ENCODE measurements at places on chromosomes 6 and 20.
A peak's percentile ranks its signal among the peaks of the same experiment; 100 is the strongest.

DNA sequence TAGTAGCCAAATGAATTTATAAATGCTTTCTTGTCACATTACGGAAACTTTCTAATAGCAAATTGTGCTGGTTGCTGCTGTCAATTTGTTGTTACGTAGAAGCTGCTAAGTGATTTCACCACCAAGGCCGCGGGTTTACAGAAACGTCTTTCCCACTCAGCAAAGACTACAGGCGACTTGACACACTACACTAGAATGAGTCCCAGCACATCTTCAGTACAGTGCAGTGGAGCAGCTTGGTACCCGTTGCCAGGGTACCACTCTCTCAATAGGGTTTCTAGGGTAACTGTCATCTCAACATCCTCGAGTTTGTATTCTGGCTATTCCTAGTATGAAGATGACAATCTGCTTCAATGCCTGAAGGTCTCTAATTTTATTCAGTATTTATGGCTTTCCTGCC, 22.7 kb upstream of the ZDHHC14 start:
- no peak for DNase-seq

DNA sequence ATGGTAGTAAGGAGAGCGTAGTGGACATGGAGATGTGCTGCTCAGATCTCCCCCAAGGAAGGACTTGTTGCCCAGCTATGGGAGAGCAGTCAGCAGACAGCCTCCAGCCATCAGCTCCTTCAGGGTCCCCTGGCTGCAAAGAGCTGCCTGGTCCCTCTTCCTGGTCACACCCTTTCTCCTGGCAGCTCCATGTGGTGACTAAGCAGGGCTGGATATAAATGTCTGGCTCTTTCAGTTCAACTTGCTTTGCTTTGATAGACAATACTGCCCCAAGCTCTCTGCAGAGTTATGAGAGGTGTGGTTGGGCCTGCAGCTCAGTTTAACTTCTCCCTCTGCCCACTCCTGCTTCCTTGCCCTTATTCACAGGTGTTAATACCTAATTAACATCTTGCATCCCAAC, 64.1 kb upstream of the DDR1 start:
- peak; percentile 18 for DNase-seq

DNA sequence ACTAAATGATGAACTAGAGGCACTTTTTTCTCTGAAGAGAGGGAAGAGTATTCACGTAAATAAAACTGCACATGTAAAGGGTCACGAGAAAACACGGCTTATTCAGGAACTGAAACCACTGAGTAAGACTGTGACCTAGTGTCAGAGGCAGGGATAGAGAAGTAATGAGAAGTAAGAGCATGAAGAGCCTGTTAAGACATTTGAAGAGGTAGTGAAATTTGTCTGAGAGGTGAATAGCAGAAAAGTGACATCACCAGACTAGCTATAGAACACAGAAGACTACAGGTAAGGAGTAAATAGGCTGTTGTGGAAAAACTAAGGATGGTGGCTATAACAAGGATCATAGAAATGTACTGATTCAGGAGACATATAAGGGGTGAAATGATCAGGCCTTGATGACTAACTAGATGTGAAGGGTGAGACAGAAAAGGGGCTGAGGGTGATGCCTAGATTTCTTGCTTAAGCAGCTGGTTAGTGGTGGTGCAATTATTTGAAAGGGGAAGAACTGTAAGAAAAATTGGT, 76.8 kb downstream of the REV3L start:
- DNase-seq = no peak

GRCh38 chr6:154954347-154954746, 40.8 kb upstream of the TIAM2 start:
- DNase-seq = no peak

- DNase-seq = no peak
Observed at GRCh38 chr20:63291811-63292210, 1.2 kb upstream of the COL20A1 start.

DNA sequence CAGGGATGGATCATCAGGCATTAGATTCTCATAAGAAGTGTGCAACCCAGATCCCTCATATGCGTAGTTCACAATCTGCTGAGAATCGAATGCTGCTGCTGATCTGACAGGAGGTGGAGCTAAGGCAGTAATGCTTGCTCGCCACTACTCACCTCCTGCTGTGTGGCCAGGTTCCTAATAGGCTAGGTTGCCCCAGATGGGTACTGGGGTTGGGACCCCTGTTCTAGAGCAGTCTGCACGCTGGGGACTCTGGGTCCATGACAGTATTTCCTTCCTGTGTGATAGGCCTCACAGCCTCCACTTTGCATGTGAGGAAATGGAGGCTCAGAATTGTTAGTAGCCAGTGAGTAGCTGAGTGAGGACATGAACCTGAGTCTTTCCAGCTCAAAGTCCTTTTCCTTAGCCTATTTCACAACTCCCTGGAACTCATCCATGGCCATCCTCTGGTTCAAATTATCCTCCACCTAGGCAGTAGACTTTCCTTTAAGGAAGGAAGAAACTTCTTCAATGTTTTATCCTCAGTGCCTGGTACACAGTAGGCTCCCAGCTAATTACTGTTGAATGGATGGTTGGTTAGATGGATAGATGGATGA, 117.2 kb downstream of the SYCP2 start:
- no peak for DNase-seq

DNA sequence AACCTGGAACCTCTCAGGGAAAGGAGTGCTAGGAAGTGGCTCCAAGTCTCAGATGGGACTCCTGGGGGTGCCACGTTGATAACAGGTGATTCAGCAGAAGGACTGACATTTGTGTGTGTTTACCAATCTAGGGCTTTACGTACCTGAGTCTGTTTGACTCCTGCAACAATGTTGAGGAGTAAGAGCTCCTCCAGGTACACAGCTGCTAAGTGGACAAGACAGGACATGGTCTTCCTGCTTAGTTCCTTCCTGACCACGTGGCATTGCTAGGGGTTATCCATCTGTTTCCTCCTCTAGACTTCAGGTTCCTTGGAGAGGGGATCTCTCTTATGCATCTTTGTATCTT, 164.5 kb upstream of the SLC24A3 start:
- no peak for DNase-seq

- peak; percentile 24 for DNase-seq
Observed at GRCh38 chr20:13546497-13547131, 92.1 kb downstream of the TASP1 start.

DNA sequence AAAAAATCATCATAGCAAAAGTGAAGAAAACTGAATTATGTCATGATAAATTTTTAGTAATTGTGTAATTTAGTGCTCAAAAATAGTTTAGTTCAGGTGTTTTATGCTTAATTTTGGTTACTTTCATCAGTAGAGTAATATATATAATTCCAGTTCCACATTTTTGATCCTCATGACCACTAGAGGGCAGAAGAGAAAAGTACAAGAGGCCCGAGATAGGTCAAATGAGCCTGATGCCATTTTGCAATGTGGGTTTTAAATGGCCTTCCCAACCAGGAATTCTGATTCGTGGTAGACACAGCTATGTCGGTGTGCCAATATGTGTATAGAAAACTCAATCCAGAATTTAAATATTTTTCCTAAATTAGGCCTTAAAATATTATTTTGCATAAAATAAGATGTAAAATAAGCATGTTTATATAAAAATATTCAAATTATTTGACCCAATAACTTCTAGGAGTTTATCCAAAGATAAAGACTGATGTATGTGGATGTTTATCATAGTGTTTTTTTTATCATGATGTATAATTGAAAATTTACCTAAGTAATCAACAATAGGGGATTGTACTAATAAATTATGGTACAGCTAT, 159.7 kb upstream of the RPS6KA2 start:
- DNase-seq = no peak

- no peak for DNase-seq
Observed at GRCh38 chr20:22515264-22515663, 69.1 kb downstream of the FOXA2 start.

DNA sequence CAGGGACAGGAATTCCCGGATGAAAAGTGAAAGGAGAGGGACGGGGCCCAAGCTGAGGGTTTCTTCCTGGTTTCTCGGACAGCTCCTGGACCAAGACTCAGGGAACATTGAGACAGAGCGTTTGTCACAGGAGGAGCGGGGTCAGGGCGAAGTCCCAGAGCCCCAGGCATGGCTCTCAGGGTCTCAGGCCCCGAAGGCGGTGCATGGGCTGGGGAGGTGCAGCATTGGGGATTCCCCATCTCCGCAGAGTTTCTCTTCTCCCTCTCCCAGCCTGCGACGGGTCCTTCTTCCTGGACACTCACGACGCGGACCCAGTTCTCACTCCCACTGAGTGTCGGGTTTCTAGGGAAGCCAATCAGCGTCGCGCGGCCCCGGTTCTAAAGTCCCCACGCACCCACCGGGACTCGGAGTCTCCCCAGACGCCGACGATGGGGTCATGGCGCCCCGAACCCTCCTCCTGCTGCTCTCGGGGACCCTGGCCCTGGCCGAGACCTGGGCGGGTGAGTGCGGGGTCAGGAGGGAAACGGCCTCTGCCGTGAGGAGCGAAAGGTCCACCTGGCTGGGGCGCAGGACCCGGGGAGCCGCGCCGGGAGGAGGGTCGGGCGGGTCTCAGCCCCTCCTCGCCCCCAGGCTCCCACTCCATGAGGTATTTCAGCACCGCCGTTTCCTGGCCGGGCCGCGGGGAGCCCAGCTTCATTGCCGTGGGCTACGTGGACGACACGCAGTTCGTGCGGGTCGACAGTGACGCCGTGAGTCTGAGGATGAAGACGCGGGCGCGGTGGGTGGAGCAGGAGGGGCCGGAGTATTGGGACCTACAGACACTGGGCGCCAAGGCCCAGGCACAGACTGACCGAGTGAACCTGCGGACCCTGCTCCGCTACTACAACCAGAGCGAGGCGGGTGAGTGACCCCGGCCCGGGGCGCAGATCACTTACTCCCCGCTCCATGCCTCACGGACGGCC, 54.6 kb upstream of the POLR1H start:
- no peak for DNase-seq

GRCh38 chr6:71298459-71298858, 9.8 kb downstream of the OGFRL1 start:
- no peak for DNase-seq

- no peak for DNase-seq
Observed at GRCh38 chr20:41392295-41392694, 25.7 kb upstream of the EMILIN3 start.

- DNase-seq = no peak
Observed at GRCh38 chr20:56552911-56553629, 20.0 kb downstream of the FAM209B start.

DNA sequence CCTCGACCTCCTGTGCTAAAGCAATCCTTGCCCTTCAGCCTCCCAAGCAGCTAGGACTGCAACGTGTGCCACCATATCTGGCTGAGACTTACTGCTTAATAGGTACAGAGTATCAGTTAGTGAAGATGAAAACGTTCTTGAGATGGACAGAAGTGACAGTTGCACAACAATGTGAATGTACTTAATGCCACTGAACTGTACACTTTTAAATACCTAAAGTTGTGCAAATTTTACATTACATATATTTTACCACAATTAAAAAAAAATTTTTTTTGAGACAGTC, 25.9 kb downstream of the NUDT3 start:
- no peak for DNase-seq

DNA sequence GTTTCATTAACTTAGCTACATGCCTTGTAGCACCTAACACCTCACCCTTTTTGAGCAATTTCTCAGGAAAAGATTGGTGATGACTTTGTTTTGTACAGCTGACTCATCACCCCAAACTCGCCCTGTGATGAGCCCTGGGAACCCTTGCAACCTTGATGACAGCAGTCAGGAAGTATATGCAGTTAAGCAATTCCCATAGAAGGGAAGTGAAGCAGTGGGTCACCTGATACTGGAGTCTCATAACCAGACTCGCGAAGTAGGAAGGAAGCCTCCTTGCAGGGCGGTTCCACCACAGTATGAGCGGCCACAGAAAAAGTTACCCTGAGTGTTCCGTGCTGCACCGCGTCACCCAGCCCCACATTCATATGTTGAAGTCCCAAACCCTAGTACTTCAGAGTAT, 82.0 kb upstream of the EDN1 start:
- no peak for DNase-seq

DNA sequence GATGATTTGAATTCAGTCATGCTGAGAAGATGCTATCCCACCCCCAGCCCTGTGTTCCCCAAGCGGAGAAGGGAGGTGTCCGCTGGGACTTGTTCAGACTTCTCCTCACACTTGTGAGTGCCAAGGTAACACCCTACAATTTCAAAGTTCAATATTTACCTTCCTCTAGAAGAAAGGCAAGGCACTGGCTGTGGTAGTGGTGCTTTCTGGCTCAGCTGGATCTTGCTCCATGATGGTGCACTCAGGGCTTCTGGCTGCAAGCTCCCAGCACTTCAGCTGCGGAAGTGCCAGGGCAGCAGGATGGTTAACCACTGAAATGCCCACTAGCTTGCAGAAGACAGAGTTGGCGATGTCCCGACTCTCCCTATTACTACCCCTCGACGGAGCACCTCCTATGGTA, 135.4 kb downstream of the MTFR2 start:
- DNase-seq = no peak

DNA sequence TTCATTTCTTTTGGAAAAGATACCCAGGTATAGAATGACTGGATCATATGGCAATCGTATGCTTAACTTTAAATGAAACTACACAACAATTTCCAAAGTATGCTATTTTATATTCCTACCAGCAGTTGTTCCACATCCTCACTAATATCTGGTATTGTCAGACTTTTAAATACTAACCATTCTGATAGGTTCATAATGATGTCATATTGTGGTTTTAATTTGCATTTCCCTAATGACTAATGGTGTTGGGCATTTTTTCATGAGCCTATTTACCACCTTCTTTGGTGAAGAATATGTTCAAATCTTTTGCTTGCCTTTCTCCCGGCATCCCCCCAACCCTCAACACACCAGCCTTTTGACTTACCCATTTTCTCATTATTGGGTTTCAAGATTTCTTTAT, 96.2 kb upstream of the HMGN3 start:
- no peak for DNase-seq

GRCh38 chr6:158789115-158789917, 29.9 kb downstream of the EZR start:
- DNase-seq = no peak

GRCh38 chr6:26123675-26123946, 36.4 kb downstream of the HFE start:
- DNase-seq = peak; percentile 95

DNA sequence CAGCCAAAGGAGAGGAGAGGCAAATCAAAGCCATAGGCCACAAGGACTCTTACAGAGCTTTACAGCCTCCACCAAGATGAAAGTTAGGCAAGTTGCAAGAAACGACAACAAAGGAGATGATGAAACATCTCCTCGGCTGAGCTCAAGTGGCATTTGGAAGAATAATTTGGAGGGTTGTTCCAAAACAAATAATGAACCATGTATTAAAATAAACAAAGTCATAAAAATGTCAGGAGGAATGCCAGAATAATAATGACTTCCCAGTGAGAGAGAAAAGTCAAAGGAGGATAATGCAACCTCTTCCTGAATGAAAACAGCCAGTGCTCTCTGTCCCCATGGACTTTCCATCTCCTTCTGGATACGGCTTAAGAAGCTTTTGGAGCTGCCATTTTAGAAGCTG, 371.4 kb upstream of the ID4 start:
- peak; percentile 12 for DNase-seq

Measured in T1000 (cell line).